Iris pigment epithelial cell (primary cell): ENCODE measurements at places on chromosomes 7 and 10.
A peak's percentile ranks its signal among the peaks of the same experiment; 100 is the strongest.

DNA sequence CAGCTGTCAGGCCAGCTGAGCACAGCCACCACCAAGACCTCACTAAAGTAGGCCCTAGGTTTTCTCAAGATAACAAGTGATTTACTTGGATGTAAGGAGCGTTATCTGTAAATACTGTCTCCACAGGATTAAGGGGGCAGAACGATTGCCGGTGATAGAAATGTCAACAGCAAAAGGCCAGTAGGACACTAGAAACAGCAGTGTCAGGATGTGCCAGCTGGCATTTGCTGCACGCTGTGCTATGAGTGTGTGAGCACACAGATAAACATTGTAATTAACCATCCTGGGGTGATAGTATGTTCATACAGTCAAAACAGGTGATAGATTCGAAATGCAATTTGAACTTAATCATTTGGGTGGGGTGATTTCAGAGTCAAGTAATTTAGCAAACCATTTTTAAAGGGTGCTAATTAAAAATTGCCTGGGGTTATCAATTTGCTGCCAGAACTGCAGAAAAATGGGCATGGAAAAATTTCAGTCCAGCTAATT lies 36.3 kb upstream of the NOBOX start:
- no peak for DNase-seq

DNA sequence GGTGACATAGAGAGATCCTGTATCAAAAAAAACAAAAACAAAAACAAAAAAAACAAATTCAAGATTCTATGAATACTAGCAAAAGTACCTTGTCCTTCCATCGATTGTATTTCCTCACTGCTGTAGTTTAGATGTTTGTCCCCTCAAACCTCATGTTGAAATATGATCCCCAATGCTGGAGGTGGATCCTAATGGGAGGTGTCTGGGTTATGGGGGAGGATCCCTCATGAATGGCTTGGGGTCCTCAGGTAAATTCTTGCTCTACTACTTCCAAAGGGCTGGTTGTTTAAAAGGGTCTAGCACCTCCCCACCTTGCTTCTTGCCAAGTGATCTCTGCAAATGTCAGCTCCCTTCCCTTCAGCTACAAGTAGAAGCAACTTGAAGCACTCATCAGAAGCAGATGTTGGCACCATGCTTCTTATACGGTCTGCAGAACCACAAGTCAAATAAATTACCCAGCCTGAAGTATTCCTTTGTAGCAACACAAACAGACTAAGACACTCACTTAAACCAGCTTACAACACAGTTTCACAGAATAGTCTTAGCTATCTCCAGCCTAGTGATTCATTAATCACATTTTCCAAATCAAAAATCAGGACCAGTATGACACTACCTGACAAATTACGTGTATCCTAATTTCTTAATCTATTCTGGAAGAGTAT lies 20.7 kb downstream of the ABI1 start:
- DNase-seq = peak; percentile 49

DNA sequence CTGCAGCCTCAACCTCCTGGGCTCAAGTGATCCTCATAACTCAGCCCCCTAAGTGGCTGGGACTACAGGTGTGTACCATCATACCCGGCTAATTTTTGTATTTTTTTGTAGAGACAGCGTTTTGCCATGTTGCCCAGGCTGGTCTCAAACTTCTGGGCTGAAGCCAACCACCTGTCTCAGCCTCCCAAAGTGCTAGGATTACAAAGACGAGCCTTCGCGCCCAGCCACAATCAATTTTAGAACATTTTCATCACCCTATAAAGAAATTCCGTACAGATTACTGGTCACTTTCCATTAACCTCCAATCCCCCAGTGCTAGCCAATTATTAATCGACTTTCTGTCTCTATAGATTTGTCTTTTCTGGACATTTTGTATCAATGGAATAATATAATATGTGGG lies 32.3 kb upstream of the PALS2 start:
- DNase-seq = no peak

DNA sequence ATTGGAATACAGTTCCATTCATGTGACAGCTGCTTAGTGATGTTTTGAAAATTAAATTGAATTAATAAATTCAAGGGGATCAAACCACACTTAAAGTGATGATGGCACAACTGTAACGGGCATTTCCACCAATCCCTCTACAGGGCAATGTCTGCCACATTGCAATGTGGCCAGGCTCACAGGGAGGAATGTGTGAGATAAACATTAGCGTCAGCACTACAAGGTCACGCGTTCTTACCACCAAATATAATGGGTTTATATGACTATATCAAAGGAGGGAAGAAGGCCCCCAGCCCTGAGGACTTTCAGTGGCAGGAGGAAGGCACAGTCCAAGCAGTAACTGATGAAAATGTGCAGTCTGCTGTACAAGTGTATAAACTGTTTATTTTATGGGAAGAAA lies 31.1 kb upstream of the CELF2 start:
- no peak for DNase-seq

GRCh38 chr7:155814316-155815276 lies 2.3 kb upstream of the SHH start:
- no peak for DNase-seq

- peak; percentile 89 for DNase-seq
Observed at GRCh38 chr7:134826105-134826504, 46.7 kb downstream of the CALD1 start.

DNA sequence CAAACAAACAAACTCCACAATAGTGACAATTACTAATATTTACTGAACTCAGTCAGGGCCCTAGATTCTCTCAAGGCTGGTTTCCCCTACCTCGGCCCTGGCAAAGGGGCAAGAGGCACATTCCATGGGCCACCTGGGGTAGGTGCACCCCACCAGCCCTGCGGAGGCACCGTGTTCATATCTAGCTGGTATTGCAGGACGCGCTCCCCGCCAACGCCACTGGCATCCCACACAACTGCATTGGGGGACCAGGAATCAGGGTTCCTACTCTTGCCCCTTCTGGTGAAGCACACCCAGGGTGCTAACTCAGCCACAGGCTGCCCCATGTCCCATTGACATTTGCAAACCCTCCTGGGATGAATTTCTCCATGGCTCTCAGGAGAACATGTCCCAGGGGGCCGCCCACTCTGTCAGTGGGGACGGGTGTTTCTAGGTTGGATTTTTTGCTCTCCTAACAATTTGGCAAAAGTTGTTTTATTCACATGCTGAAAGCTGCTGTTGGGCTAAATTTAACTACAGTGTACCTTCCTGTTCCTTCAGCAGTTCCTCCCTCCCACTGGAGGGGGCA lies 76.7 kb downstream of the ZRANB1 start:
- DNase-seq = no peak

- DNase-seq = no peak
Observed at GRCh38 chr7:99837649-99838361, 10.0 kb downstream of the CYP3A43 start.

DNA sequence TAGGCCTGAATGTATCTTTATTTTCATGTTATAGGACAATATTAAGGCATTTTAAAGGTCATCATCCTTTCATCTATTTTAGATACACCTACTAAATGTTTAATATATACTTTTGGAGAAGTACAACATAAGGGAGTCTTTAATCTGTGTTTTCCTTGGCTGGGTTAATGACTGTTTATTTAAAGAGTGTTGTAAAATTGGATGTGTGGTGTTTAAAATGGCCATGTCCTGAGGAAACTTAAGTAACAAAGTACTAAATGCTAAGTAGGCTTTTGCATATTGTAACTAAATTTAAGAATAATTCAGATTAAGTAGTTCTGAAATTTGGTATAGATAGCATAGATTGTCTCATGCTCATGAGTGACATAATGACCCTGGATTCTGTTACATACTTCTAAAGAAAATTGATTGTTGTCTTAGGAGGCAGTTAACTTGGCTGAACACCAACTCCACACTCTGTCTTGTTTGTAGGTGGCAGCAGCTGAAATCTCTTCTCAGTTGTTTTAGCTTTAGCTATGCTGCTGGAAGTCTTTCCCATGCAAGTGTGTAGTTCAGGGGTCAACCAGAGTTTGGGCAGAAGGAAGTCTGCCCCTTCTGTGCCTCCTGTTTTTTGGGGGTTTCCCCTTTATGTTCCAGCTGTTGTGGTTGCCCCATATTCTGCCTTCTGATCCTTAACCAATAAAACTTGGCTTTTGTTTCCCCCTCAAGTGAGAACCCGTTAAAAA lies 29.2 kb downstream of the DLD start:
- peak; percentile 33 for DNase-seq

- no peak for DNase-seq
Observed at GRCh38 chr7:127930341-127931328, 100.6 kb downstream of the LRRC4 start.

DNA sequence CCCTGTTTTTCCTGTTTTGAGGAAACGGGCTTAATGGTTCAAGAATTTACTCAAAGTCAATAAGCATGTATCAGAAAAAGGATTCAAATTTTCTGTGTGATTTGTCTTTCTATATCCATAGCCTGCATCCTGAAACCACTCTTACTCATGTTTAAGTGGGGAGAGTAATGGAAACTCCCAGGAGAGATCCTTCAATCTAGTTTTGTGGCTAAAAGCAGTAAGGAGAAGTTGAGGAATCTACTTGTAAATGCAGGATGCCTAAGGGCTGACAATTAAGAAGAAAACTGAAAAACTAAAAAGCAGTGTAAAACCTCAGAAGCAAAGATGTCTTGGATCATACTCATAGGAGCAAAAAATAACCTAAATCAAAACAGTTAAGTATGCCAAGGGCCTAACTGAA lies 68.1 kb upstream of the GRID1 start:
- DNase-seq = no peak

GRCh38 chr10:119296703-119297102 lies 89.3 kb downstream of the GRK5 start:
- no peak for DNase-seq

- DNase-seq = no peak
Observed at GRCh38 chr7:17466216-17466615, 167.8 kb downstream of the AHR start.

DNA sequence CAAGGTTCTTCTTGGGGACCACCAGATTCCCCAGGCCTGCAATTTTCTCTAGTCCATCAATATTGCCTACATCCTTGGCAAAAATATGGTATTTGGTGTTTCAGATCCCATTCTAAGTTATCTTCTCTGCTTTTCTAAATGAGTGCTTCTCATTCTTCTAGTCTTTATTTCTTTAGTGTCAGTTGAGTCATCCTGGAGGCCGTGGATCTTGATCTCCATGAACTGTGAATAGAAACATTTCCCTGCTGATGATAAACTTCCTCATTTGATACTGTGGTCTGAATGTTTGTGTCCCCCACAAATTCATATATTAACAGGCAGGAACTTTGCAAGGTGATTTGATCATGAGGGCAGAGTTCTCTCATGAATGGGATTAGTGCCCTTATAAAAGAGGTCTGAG lies 779.3 kb downstream of the INHBA start:
- no peak for DNase-seq

- no peak for DNase-seq
Observed at GRCh38 chr7:141452911-141453310, 98.3 kb upstream of the AGK start.

DNA sequence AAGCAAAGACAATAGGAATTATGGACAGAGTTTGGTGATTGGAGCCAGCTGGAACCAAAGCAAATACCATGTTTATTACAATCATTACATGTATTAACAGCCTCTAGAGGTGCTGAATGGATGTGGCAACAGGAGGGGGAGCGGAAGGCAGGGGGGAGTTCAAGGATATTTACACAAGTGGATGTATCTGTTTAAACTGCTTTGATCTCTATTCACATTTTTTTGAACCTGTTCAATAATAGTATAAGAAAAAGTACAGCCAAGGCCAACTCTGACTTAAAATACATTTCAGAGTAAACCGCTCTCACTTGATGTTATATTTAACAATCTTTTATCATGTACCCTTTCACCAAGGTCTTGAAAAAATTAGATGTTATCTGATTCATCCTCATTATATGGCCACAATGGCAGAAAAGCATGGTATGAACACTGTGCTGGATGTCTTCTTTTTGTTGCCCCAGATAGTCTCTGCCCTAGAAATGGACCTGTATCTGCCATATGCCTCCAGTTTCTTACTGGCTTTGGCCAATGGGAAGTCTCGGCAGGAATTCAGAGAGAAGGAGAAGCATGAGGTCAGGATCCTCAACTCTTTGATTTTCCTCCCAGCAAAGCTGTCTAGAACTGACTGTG lies 88.2 kb upstream of the FAM133B start:
- DNase-seq = no peak

DNA sequence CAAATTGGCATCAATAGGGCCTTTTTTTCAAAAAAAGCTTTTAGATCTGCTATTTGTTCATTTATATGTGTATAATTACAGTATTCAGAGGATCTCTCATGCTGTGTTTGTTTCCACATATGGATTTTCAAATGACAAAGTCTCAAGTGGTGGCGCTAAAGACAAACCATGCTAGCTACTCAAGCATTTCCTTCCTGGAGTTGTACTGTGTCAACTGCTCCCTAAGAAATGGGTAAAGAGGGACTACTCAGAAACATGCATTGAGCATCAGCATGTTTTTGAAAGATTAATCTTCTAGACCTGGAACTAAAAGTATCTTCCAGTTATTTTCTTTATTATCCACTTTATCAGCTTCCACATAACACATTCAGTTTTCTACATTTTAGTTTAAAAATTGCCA lies 12.7 kb downstream of the CNTNAP2 start:
- DNase-seq = no peak

GRCh38 chr7:48147078-48147591 lies 24.1 kb upstream of the ABCA13 start:
- no peak for DNase-seq

- no peak for DNase-seq
Observed at GRCh38 chr7:47362984-47363383, 218.9 kb downstream of the TNS3 start.

DNA sequence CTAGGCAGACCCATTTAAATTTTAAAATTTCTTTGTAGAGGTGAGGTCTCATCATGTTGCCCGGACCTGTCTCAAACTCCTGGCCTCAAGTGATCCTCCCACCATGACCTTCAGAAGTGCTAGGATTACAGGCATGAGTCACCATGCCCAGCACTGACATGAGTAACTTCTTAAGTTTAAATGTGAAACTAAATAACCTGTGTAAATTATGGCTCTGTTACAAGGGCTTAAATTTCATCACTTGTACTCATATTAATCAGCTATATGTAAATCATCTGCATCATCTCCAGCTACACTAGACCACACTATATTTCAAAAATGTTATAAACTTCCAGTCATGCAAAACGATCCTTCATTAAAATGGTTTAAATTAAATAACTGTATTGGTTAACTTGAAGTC lies 56.1 kb downstream of the ATAD1 start:
- peak; percentile 92 for DNase-seq

DNA sequence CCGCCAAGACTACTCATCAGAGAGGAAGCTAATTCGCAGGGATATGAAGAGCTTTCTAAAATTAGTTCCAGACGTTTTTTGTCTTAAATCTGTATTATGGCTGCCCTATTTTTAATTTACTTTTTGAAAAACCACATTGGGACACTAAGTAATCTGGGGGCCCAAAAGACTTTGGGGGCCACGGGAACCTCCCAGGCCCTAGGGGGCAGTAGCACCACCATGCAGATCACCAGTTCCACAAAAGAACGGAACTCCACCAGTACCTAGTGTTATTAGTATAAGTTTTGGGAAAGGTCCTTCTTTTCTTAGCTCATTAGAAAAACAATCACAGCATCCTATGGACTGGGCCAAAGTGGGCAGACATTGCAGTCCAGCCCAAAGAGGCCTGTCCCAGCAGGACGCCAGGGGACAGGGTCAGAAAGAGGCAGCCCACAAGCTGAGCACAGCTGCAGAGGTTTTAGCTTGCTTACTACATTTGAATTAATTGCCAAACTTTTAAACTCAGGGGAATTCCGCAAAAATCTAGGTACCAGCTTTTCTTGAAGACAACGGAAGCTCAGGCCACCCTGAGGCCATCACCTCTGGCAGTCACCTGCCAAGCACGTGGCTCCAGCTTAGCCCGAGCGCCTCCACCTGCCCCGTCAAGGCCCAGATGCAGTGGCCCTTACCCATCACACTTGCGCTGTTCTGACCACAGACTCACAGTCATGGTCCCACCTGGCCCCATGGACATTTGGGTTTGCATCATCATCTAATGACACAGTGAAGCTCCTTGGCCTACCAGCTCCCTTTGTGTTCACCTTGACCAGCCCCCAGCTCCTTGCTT lies 74.8 kb downstream of the PARP12 start:
- DNase-seq = no peak
